Right forelimb (tissue), 1 donor: ENCODE measurements at places on chromosomes 7 and 10.

DNA sequence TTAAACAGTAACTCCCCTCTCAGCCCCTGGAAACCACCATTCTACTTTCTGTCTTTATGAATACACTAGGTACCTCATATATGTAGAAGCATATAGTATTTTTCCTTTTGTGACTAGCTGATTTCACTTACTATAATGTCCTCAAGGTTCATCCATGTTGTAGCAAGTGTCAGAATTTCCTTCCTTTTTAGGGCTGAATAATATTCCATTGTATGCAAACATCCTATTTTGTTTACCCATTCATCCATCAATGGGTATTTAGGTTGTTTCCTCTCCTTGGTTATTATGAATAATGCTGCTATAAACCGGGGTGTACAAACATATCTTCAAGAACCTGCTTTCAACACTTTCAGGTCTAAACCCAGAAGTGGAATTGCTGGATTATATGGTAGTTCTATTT lies 125.3 kb downstream of the SGMS1 start:
- DNase-seq: no peak

- no peak for DNase-seq
Observed at GRCh38 chr10:118543714-118544400, 51.6 kb downstream of the PRLHR start.

DNA sequence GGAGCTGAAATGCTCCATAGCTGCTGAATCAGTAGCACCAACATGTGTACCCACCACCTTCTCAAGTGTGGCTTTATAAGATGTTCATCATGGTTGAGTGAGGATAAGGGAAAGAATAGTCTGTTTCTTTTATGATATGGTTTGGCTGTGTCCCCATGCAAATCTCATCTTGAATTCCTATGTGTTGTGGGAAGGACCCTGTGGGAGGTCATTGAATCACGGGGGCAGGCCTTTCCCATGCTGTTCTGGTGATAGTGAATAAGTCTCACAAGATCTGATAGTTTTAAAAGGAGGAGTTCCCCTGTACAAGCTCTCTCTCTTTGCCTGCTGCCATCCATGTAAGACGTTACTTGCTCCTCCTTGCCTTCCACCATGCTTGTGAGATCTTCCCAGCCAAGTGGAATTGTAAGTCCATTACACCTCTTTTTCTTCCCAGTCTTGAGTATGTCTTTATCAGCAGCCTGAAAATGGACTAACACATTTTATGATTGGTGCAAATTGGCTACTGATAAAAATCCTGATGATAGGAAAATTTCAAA lies 799.9 kb downstream of the TNS3 start:
- no peak for DNase-seq

- DNase-seq: no peak
Observed at GRCh38 chr7:5689716-5690115, 91.7 kb downstream of the RNF216 start.

DNA sequence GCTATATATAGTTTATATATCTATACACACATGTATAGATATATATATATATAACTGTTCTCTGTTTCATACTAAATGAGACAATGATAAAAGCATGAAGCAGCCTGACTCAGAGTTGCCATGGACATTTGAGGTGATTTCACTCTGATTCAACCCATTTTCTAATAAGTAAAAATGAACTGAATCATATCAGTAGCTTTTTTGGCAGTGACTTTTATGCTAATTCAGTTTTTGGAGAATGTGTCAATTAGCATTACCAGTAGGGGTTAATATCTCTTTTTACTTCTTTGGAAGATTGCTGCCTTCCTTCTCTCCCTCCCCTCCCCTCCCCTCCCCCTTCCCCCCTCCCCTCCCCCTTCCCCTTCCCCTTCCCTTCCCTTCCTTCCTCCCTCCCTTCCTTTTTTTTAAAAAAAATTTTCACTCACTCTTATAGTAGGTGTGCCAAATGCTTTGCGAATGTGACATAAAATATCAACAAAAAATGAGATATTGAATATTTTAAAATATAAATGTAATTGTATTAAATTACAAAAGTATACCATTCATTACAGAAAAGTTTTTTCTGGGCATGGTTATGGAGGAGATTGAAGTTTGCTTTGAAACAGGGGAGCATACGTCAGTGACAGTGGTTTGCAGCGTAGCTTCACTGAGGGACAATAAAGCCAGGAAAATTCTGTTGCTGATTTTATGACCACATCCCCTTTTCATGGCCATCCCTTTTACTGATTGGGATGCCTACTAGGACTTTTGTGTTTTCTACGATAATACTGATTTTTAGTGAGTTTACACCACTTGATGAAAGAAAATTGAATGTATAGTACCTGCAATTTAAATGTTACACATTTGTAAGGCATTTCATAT lies 64.0 kb upstream of the KLF6 start:
- no peak for DNase-seq

DNA sequence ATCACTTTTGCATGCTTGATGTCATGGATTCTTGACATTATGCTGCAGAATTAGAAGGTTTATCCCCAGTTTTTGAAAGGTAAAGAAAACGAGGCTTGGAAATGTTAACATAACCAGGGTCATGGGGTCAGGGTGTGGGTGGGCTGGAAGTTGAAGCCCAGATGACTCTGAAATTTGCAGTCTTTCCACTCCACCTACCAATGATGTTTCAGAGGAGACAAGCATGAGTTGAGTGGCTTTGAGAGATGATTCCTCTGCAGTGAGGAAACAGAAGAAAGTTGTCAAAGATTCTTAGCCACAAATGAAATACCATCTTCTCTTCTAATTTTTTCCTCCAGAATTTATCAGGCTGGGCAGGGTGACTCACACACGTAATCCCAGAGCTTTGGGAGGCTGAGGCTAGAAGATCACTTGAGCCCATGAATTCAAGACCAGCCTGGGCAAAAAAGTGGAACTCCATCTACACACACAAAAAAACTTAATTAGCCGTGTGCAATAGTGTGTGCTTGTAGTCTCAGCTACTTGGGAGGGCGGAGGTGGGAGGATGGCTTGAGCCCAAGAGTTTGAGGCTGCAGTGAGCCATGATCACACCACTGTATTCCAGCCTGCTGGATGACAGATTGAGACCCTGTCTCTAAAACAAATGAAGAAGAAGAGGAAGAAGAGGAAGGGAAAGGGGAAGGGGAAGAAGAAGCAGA lies 239.1 kb upstream of the AUTS2 start:
- DNase-seq: no peak

DNA sequence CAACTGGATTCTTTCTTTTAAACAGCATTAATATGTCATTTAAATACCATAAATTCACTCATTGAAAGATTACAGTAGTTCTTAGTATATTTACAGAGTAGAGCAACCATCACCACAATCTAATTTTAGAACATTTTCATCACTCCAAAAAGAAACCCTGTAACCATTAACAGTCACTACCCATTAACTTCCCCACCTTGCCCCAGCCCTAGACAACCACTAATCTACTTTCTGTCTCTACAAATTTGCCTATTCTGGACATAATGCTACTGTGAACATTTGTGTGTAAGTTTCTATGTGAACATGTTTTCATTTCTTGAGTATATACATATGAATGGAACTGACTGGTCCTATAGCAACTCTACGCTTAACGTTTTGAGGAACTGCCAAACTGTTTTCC lies 42.4 kb downstream of the P4HA1 start:
- DNase-seq: no peak

DNA sequence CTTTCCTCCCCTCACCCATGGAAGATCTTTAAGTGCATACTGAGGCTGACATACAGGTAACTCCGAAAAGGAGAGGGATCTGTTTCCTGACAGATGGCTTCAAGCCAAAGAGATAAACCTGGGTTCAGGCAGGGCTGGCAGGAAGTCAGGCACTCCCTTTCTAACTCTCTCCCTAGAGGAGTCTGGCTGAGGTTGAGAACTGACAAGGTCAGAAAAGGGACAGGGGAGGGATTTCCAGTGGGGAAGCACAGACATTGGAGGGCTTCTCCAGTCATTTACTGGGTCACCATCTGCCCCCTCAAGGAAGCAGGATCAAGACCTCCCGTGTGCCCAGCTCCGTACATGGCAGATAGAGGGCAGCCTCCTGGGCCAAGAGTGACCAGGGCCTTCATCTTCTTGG lies 31.6 kb downstream of the TLX1 start:
- no peak for DNase-seq
